ENCODE measurements at places on chromosomes 16 and 17.
A peak's percentile ranks its signal among the peaks of the same experiment; 100 is the strongest.

DNA sequence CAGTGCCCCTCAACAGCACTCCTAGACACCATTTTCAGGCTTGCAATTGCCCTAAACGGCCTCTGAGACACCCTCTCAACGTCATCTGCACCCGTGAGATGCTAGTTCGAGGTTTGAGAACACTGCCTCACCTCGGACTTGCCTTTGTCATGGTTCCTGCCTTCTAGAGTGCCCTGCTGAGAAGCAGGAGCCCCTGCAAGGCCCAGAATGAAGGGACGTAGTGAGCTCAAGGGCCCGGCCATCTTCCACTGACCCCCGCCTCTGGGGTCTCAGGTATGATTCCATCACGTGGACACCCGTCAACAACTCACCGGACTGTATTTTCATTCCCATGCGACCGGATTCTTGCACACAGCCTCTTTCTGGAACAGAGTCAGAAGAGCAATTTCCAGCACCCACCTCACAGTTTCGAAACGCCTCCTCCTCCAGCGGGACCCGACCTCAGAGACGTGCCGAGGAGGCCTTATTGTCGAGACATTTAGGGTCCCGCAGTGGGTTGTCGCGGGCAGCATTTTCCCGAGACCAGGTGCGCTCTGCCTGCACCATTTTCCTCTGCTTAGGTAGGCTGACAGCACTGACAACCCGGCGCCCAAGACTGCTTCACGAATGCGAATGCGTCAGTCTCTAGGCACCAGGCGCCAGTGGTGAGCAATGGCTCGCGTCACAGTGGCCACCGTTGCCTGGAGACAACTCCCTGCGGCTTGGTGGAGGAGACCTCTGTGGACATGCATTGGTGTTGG is 999.9 kb downstream of the KCNJ18 start:
- no peak for DNase-seq

DNA sequence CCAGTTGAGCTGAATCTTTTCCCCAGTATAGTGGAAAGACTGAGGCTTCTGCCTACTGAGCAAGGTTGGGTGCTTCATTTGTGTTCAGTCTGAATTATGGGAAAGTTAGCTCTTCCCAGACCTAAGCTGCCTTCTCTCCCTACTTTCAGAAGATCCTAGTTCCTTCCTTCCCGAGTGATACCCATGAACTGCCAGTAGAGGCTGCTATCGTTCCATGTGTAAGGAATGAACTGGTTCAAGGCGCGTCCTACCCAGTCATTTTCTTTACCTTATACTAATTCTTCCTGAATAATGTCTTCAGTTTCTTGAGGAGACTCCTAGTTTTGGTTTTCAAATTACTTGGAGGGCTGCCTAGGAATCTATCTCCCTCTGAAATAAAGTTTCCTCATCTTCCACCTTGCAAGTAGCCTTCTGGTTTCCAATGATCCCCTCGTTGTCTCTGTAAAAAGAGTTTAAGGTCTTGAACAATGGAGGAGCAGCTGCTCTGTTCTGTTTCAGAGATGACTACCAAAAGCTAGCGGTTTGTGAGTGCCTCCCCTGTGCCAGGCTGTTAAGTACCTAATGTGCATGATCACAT is 934 bp upstream of the AOC2 start:
- DNase-seq, result peak; percentile 65

GRCh38 chr16:88285514-88285822 is 97.3 kb upstream of the ZNF469 start:
- DNase-seq, result no peak

DNA sequence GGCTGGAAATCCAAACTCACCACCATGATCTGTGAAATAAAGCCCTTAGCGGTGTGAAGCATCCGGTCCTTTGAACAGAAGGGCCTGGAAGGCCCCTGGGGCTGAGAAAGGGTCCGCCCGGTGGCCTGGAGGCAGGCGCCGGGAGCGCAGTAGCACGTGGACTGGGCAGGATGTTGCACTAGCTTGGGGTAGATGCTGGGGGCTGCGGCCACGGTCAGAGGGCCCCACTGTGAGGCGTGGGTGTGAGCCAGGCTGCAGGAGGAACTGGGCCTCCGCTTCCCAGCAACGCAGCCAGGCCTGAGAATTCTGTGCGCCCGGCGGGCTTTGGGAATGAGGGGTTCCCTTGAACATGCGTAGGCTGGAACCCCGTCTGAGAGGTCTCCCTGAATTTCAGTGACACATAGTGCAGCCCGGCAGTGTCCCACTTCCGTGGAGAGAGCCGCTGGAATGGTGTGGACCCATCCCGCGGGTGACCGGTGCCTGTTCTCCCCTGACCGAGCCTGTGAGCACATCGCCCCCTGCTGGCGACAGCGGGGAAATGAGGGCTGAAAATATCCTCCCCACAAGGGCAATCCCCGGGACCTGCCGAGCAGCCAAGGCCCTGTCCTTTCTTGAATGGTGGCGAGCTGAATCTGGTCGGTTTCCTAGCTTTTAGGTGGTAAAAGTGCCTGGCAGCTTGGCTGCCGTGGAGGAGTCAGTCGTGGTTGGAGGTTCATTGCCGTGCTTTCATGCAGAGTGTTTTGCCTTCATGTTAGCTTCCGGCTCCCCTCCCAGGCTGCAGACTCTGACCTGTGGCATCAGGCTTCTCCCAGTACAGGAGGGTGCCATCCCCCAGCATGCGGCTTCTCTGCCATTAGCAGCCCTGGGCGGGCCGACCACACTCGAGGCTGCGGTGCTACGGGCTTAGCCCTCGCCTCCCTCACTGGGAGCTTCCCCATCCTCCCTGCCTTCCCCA is 43.8 kb downstream of the DNAJA2 start:
- DNase-seq, result peak; percentile 50

DNA sequence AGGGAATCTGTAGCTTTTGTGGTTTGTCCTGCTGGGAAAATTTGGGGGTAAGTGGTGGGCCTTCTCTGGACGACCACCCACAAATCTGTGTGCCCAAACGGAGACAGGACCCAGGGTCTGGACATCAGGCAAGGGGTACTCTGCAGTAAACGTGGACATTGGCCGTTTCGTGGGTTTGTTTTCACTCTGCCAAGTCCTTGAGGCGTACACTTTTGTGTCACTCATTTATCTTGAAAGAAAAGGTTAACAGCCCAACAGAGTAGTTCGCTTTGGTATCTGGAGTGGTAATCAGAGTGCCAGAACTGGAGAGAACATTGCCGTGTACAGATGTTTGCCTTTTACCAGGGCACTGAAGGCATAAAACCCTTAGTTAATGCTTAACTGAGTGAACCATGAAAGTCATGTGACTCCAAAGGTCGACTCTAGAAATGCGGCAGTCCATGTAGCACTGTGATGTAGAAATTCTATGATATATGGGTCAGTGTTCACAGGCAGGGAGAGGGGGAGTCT is 15.4 kb downstream of the NAA60 start:
- DNase-seq, result no peak

GRCh38 chr17:18217412-18218015 is 7.9 kb upstream of the LLGL1 start:
- DNase-seq, result peak; percentile 58

GRCh38 chr17:33447090-33447489 is 154.0 kb upstream of the ASIC2 start:
- DNase-seq, result no peak

DNA sequence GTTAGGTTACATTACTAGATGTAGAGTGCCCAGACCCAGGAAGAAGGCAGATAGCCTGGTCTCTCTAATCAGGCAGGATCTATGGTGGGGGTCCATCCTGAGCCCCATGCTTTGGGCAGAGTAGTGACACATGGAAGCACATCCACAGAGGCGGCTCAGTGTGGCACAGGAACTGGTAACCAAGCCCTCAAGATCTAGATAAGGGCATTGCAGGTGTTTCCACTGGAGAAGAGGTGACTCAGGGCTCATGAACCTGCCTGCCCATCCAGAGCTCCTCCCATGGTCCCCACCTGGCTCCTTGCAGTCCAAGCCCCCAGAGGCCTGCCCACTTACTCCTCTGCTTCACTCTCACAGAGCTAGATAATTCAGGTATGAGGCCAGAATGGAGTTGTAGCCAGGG is 62.0 kb upstream of the TMEM132E start:
- DNase-seq, result no peak

DNA sequence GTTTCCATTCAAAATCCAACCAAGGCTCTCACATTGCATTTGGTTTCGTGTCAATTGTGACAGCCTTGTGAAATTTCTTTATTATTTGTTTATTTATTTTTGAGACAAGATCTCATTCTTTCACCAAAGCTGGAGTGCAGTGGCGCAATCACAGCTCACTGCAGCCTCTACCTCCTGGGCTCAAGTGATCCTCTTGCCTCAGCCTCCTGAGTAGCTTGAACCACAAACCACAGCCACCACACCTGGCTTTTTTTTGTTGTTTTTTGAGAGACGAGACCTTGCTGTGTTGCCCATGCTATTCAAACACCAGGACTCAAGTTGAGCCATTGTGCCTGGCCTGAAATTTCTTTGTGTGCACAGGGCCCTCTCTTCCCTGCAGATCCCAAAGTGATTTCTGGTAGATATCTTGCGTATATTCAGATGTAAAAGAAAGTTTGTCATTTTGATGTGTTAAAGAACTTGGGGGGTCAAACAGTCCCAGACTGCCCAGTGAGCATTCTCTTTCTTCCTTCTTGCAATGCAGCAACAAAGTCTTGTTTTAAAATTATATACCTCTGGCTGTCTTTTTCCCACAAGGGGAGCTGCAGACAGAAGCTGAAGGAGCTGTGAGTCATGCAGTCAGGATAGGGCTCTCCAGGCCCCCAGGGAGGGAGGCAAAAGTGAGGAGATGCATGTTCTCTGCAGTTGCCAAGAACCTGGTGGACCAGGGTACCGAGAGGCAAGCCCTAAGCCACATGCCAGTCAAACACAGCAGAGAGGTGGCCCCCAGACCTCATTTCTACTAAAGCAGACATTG is 15.5 kb upstream of the USP22 start:
- DNase-seq, result peak; percentile 66

DNA sequence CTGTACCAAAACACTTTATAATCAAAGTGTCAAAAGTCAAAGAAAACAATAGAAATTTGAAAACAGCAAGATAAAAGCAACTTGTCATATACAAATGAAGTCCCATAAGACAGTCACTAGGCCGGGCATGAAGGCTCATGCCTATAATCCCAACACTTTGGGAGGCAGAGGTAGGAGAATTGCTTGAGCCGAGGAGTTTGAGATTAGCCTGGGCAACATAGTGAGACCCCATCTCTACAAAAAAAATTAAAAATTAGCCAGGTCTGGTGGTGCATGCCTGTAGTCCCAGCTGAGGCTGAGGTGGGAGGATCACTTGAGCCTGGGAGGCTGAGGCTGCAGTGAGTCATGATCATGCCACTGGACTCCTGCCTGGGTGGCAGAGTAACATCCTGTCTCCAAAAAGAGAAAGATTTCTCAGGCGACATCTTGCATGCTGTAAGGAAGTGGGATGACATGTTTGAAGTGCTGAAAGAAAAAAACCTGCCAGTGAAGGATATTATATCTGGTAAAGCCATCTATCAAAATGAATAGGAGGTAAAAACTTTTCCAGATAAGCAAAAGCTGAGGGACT is 98.7 kb upstream of the NACA2 start:
- peak; percentile 36 for DNase-seq

GRCh38 chr16:27951489-27952120 is 111.9 kb downstream of the GSG1L start:
- DNase-seq, result no peak

DNA sequence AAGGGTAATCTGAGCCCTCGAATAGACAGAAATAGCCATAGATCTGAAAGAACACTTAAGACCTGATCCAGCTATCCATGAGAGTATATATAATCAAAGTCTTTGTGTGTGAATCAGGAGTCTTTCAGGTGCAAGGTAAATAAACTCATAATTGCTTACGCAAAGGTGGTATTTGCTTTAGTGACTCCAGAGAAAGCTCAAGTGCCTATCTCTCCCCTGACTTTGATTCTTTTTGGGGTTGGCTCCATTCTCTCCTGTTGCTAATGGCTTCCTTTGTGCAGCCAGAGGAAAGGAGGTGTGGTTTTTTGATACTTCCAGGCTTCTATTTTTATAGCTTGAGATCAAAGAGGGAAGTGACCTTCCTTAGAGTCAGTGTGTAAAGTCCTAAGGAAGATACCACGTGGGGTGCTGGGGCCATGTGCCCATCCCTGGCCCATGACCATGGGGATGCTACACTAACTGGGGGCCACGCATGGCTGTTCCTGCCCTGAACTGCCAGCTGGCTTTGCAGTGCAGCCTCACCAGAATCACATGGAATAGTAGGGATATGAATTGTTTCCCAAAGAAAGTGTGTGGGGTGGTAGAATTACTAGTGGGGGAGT is 45.8 kb downstream of the TENT4B start:
- no peak for DNase-seq

DNA sequence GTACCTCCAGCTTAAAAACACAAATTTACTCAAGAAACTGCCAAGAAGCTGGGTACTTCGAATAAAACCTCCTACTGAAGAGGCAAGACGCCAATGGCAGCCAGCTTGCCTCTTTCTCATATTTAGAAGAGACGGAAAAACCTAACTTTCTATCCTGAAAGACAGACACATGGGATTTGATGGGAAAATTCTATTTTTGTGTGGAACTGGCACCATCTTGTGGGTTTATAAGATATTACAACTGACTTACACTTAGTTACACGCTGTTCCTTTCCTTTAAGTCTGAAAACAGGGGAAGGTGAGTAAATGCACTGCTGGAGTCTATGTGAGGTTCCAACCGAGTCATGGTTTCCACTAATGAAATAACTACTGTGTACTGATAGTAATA is 10.3 kb downstream of the ZNF18 start:
- peak; percentile 50 for DNase-seq

GRCh38 chr16:17224350-17224749 is 246.4 kb downstream of the XYLT1 start:
- no peak for DNase-seq

DNA sequence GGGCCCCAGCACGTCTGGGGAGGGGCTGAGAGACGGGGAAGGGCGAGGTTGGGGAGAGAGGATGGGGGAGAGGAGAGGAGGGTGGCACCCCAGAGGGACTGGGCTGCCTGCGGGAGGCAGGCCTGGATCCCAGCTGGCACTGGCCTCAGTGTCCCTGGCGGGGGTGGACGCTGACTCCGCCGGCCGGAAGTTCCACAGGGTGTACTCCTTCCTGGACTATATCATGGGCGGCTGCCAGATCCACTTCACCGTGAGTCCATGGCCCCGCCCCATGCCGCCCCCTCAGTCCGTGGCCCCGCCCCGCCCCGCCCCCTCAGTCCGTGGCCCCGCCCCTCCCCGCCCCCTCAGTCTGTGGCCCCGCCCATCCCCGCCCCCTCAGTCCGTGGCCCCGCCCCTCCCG is 11.3 kb downstream of the CPNE7 start:
- DNase-seq, result no peak

DNA sequence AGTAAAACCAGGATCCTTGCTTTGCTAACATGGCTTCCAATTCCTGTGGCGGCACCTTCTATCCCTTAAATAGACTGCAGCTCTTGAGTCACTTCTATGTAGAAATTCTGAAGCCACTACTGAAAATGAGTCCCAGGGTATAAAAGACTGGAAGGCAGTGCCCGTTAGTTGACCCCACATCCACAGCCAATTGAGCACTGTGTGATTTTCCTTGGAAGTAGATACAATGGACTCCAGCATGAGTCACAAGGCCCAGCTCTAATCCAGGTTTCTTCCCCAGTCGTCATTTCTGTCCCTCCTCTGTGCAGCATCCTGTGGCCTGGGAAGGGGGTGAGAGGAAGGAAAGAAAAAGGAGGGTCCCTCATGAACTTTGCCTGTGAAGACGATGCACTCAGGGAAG is 69.5 kb downstream of the HLF start:
- DNase-seq, result peak; percentile 44

DNA sequence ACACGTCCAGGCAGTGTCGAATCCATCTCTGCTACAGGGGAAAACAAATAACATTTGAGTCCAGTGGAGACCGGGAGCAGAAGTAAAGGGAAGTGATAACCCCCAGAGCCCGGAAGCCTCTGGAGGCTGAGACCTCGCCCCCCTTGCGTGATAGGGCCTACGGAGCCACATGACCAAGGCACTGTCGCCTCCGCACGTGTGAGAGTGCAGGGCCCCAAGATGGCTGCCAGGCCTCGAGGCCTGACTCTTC is 7.2 kb upstream of the CD68 start:
- DNase-seq, result no peak
